ENCODE measurements at places on chromosomes 3 and 15. TPM values are rescaled to one million over a fixed set of nuclear protein-coding genes. Genes with fewer than 3 reads are reported as not detected.

CLDN11 gene
- 6.7 TPM for total RNA-seq

IGF2BP2 gene
- 13.8 TPM for total RNA-seq

GNAT1 gene
- total RNA-seq = 0.18 TPM

GP5 gene
- 1.3 TPM for total RNA-seq

HIGD1A gene
- total RNA-seq = 77.8 TPM

GOLGA6L9 gene
- 8.2 TPM for total RNA-seq

CDHR4 gene
- total RNA-seq = not detected

SH2D7 gene
- total RNA-seq = not detected

MYRIP gene
- total RNA-seq = 35.2 TPM

EFHB gene
- not detected for total RNA-seq

CPLX3 gene
- 26.7 TPM for total RNA-seq

WDR72 gene
- total RNA-seq = not detected

RTP1 gene
- total RNA-seq = not detected

NEDD4 gene
- 22.0 TPM for total RNA-seq

CCDC33 gene
- not detected for total RNA-seq

ANKRD63 gene
- not detected for total RNA-seq

CD276 gene
- 35.5 TPM for total RNA-seq

SLC27A2 gene
- total RNA-seq = 1.3 TPM

FAM98B gene
- total RNA-seq = 32.3 TPM

BTBD1 gene
- 67.4 TPM for total RNA-seq

ZNF609 gene
- 40.2 TPM for total RNA-seq

KBTBD8 gene
- total RNA-seq = 31.9 TPM

TLR9 gene
- total RNA-seq = 5.2 TPM

TMEM212 gene
- not detected for total RNA-seq

ZBTB47 gene
- 20.5 TPM for total RNA-seq

CMC1 gene
- total RNA-seq = 35.5 TPM

ETV5 gene
- total RNA-seq = 57.4 TPM

ALS2CL gene
- total RNA-seq = 17.9 TPM

NDN gene
- 43.9 TPM for total RNA-seq

FGF12 gene
- 20.5 TPM for total RNA-seq

MINAR1 gene
- 0.76 TPM for total RNA-seq

IGDCC3 gene
- total RNA-seq = not detected

FANCD2OS gene
- total RNA-seq = not detected

GOLGA8H gene
- total RNA-seq = not detected

SLC51B gene
- total RNA-seq = not detected

Data from spleen (tissue), 13 donors.